NCI-H2107 (cell line): ENCODE measurements at places on chromosomes 3 and 15.

- DNase-seq, result no peak
These were observed 185.8 kb upstream of the TTC14 start for GRCh38 chr3:180416111-180416594.

- no peak for DNase-seq
These were observed 41.1 kb downstream of the CCK start for GRCh38 chr3:42224658-42225421.

DNA sequence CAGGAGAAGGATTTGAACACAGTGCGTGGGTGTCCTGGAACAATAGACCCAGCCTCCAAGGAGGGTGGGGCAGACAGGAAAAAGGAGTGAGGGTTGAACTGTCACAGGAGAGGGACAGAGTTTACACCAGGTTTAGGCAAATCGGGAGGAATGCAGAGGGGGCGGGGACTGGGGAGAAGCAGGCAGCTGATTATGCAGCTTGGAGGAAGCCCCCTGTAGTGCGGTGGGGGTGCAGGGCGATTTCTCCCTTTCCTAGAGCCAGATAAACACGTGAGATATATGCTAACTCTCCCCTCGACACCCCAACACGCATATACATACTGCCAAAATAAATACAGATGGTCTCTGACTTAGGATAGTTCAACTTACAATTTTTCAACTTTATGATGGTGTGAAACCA, 108.6 kb upstream of the PRR20G start:
- DNase-seq, result no peak

- DNase-seq, result no peak
These were observed 41.2 kb downstream of the PARP15 start for GRCh38 chr3:122618614-122619013.

GRCh38 chr3:122377975-122378374, 5.1 kb downstream of the MIX23 start:
- no peak for DNase-seq

- no peak for DNase-seq
These were observed 515.5 kb upstream of the GBE1 start for GRCh38 chr3:82276992-82277391.

GRCh38 chr3:172352786-172353185, 95.5 kb downstream of the GHSR start:
- no peak for DNase-seq

- DNase-seq, result no peak
These were observed at the start of gene NEDD4 for GRCh38 chr15:55993111-55993803. TSS of gene NEDD4 (minus strand) at chr15:55993612. CDS start at chr15:55993555, 57 bp downstream.

- DNase-seq, result no peak
These were observed 122.5 kb upstream of the SNRPN start for GRCh38 chr15:24832282-24832681.

GRCh38 chr15:53080484-53080883, 290.3 kb upstream of the ONECUT1 start:
- DNase-seq, result no peak

GRCh38 chr3:67558426-67558825, 96.0 kb downstream of the SUCLG2 start:
- DNase-seq, result no peak

DNA sequence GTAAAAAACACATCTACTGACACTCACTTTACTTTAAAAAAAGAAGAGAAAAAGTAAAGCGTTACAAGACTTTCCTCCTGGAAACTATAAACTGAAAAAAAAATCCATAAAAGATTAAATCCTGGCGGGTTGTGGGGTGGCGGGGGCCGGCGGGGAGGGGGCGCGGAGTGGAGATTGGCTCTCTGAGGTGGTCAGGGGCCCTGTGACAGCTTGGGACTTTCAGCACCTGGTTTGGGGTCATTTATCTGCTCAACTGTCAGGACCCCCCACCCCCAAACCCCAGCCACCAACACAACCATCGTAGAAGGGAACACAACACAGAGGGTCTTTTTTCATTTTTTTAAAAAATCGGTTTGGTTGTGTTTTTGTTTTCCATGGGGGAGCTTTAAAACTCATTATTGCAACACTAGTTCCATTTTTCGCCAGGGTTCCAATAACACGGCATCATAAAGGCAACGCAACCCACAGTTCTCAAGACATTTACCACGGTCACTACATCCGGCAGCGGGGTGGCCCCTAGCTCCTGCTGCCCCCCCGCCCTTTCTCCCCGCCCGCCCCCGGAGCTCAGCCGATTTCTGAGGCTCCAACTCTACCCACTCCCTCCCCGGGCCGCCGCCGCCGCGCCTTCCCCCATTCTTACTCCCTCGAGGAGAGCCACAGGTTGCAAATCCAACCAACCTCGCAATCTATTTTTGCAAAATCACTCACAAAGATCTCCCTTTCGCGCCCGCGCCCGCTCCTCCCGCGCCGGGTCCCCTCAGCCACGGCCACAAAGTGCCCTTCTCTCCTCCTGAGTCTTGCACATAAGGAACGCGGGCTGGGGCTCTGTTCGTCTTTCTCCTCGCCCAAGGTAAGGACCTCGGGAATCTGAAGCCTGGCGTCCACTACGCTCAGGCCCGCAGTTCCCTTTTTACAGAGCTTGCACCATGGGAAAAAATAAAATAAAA, 1.8 kb downstream of the BCL6 start:
- no peak for DNase-seq

- DNase-seq, result no peak
These were observed 116.7 kb downstream of the ADCY5 start for GRCh38 chr3:123332124-123332641.

DNA sequence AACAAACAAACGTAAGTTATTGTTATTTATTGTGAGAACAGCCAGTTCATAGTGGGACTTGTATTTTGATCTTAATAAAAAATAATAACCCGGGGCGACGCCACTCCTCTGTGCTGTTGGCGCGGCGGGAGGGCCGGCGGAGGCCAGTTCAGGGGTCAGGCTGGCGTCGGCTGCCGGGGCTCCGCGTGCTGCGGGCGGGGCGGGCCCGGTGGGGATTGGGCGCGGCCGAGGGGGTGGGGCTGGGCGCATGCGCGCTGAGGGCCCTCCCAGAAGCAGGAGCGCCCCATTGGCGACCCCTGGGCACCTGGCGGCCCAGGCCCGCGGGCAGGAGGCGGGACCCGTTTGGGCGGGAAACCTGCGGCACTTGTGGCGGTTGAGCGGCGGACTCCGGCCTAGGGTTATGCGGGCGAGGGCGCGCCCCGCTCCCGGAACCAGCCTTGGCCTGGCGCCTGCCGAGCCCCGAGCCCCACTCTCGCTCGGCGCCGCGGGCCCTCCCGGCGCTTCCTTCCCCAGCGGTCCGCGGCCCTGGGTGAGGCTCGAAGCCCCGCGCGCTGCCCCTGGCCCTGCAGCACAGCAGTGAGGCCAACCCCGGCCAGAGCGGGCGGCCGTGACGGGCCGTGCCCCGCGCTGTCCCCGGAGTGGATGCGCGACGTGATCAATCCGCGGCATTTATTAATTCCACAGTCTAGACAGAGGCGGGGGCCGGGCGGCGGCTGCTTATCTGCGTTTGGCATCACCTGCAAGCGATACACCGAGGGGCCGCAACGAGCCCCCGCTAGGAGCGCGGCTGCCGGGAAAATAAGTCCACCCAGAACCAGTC, 6.0 kb downstream of the ISL2 start:
- DNase-seq, result no peak

DNA sequence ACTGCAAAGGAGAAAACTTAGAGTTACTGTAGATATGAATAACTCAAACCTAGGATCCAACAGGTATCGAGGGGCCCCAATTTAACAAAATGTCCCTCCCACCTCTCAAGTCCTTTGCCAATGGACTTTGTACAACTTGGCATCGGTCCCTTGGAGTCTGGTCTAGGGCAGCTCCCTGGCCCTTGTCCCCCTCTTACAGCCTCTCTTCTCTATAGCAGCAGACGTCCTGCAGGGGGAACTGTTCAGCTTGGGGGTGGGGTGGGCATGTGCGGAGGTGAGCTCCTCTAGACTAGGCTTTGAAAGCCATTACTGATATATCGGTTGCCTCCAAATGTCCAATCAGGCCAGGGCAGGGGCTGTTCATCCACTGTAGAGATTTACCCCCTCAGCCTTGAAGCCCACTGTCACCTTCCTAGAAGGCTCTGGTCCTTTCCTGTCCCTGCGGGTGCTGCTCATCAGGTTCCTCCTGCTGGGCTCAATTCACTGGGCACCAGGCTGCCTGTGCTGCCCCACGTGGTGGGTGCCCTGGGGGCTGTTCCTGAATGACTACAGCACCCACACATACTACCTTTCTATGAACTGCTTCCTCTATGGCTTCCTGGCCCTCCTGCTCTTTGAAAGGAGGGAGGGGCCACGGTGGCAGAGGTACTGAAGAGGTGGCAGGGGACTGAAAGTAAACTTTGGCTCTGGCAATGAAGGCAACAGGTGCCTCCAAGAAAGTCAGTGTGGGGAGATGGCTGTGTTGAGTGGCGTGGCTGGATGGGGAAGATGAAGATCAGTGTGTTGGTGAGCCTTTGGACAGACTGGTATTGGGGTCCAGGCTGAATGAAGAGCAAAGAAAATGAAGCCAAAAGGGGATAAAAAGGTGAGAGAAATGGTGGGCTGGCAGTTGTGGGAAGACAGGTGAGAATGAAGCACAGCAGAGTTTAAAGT, 78.8 kb upstream of the MEX3B start:
- DNase-seq, result no peak

DNA sequence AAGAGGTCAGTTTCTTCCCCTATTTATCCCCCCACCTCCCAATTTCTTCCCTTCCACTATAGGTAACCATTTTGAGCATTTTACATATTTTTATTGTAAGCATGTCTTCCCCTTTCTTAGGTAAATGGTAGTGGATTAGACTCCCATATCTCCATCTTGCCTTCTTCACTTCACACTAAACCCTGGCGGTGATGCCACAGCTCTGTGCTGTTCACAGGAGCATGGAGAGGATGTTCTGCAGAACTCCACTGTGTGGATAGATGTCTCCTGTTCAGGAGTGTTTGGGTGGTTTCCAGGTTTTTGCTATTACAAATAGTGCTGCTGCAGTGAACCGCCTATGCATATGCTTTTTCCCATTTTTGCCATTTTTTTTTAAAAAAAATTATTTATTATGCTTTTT, 182.7 kb downstream of the NSMCE3 start:
- no peak for DNase-seq

GRCh38 chr15:27412415-27412814, 441.4 kb downstream of the GABRG3 start:
- DNase-seq, result no peak

GRCh38 chr3:38805765-38806386, 10.1 kb downstream of the SCN10A start:
- no peak for DNase-seq

DNA sequence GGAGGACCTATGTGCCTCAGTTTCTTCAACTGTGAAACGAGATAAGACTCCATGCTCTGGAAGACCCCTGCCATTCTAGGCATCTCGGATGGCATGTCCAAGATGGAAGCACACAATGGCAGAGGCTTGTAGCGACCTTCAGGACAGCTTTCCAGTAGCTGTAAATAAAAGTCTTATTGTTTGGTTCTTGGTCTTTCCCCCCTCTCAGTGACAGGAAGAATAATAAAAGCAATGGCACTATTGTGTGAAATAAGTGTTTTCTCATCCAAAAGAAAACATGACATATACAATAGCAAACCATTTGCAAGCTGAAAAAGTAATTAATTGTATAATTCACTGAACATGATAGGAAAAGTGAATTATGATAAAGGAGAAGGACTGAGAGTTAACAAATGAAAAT, 32.5 kb upstream of the CD47 start:
- DNase-seq, result no peak

DNA sequence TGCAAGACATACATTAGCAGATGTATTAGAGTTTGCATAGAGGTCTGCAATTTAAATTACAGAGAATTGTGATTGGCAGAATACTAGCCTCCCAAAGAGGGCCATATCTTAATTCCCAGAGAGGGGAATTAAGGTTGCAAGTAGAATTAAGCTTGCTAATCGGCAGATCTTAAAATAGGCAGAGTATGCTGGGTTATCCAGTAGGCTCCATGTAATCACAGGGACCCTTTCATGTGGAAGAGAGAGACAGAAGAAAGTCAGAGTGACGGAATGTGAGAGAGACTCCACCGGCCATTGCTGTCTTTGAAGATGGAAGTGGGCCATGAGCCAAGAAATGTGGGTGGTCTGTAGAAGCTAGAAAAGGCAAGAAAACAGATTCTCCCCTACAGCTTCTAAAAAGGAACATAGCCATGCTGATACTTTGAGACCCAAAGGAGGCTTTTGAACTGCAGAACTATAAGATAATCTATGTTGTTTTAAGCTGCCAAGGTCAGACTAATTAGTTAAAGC, 38.8 kb downstream of the IMPG2 start:
- no peak for DNase-seq

DNA sequence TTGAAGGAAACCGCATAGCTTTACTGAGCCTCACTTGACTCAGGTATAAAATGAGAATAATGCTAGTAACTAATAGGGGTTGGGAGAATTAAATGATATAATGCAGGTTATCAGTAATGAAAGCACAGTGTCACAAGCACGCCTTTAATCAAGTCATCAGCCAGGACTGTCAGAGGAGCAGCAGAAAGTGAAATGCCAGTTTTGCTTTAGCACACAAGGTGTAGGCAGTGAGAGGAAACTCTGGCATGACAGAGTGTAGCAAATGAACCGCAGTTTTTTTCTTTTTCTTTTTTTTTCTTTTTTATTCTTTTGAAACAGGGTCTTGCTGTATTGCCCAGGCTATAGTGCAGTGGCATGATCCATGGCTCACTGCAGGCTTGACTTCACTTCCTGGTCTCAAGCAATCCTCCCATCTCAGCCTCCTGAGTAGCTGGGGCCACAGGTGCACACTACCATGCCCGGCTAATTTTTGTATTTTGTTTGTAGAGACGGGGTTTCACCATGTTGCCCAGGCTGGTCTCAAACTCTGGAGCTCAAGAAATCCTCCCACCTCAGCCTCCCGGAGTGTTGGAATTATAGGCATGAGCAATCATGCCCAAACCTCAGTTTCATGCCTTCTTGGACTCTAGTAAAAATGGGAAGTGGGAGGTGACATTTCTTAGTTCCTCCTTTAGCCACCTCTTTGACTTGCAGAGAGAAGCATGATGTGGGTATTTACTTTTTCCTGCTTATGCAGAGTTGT, 9.7 kb upstream of the SCAANT1 start:
- DNase-seq, result no peak

- DNase-seq, result no peak
These were observed 69.8 kb upstream of the SLC4A7 start for GRCh38 chr3:27553886-27554540.

DNA sequence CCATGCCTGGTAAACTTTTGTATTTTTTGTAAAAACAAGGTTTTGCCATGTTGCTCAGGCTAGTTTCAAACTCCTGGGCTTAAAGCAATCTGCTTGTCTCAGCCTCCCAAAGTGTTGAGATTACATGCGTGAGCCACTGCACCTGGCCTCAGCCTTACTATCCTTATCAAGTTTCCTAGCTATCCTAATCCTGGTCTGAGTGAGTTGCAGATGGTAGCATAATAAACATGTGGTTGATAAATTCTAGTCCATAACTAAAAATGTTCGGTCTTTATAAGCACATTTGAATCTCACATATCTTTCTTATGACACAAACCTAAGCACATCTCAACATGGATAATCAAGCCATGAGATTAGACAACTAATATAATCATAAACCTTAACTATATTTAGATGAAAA, 18.5 kb downstream of the NPHP3 start:
- DNase-seq, result no peak
